SW480 (cell line): ENCODE measurements at places on chromosomes 12 and 14.

GRCh38 chr14:83047059-83047830 is 1513.6 kb upstream of the SEL1L start:
- DNase-seq, result no peak

DNA sequence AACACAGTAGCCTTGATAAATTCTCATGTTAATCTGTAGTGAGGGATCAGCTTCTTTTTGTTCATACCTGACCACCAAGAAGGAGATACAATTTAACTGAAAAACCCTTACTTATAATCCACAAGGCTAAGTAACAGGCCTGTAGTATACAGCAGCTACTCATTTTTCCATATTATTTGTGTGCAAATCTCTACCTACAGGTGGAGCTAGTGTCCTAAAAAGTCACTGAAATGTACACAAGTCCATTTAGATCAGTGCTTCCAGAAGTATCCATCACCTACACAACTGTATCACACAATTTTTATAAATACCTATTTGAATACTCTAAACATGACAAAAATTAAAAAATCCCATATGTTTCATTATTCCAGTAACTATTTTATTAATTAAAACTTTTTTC is 173.2 kb downstream of the SLC35F4 start:
- peak; percentile 26 for DNase-seq

GRCh38 chr14:59187802-59188460 is 536 bp upstream of the DAAM1 start:
- peak; percentile 64 for DNase-seq

DNA sequence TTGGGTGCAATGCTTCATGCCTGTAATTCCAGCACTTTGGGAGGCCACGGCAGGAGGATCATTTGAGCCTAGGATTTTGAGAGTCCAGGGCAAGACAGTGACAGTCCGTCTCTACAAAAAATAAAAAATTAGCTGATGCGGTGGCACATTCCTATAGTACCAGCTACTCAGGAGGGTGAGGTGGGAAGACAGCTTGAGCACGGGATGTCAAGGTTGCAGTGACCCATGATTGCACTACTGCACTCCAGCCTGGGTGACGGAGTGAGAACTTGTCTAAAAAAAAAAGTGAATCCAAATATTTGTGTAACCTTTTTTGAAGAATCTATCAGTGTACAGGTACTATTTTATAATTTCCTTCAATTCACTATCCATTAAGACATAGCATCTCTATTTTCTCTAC is 112.5 kb downstream of the DENND5B start:
- DNase-seq, result no peak

- DNase-seq, result no peak
Measured at GRCh38 chr14:57244106-57244505, 24.6 kb downstream of the EXOC5 start.

DNA sequence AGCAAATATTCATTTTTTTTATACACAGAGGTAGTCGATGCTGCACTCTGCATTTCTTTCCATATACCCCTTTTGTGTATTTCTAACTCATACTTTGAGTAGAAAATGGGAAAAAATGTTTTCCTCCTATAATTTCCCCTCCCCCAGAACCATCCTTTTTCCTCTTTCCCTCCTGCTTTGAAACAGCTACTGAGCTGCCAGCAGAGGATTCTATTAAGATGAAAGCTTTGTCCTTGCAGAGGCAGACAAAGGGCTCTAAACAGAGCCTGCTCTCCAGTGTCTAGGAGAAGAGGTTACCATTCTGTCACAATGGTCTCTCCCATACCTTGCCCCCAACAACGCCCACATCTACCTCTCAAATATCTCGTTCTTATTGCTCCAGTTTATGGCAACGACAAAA is 74.6 kb upstream of the OSBPL8 start:
- no peak for DNase-seq

DNA sequence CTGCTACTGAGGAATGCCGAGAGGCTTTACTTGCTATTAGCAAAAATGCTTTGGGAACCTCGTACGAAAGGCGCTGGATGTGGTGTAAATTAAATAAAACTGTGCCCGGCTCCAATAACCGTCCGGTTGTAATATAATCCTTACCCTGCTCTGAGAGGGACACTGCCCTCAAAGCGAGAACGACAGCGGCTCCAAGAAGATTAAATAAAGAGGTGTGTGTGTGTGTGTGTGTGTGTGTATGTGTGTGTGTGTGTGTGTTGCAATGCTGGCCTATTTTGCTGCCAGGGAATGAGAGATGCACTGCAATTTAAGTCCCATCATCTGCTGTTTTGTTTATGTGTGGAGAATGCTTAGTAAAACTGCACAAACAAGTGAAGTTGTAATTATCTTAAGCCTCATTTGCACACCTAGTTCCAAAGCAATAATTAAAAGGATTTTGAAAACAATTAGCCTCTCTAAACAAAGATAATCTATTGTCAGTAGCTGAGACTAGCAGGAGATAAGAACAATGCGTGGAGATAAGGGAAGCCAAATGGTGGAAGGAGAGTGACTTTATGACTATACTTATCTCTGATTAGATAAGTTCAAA is 1.2 kb upstream of the SIX1 start:
- DNase-seq, result peak; percentile 51

- DNase-seq, result no peak
Measured at GRCh38 chr14:90424075-90424474, 27.2 kb downstream of the CALM1 start.

- peak; percentile 56 for DNase-seq
Measured at GRCh38 chr12:108833355-108833733, 24.0 kb downstream of the SSH1 start.

- no peak for DNase-seq
Measured at GRCh38 chr12:8556531-8557097, 15.9 kb upstream of the CLEC4E start.

- no peak for DNase-seq
Measured at GRCh38 chr12:25993901-25994651, 35.6 kb downstream of the RASSF8 start.

DNA sequence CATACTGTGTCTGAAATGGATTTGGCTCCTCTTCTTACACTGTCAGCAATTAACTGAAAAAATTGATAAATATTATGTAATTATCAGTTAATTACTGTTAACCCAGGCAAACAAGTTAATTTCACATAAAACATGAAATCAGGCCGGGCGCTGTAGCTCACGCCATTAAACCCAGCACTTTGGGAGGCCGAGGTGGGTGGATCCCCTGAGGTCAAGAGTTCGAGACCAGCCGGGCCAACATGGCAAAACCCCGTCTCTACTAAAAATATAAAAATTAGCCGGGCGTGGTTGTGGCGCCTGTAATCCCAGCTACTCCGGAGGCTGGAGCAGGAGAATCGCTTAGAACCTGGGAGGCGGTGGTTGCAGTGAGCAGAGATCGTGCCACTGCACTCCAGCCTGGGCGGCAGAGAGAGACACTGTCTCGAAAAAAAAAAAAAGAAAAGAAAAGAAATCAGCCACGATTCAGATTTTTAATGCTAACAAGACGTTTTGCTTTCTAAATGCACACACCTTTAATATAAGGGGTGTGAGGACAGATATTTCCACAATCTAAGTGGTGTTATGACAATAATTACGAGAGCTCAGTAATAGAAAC is 473 bp upstream of the TMEM19 start:
- no peak for DNase-seq

GRCh38 chr14:29271669-29272068 is 505.1 kb downstream of the FOXG1 start:
- DNase-seq, result no peak

DNA sequence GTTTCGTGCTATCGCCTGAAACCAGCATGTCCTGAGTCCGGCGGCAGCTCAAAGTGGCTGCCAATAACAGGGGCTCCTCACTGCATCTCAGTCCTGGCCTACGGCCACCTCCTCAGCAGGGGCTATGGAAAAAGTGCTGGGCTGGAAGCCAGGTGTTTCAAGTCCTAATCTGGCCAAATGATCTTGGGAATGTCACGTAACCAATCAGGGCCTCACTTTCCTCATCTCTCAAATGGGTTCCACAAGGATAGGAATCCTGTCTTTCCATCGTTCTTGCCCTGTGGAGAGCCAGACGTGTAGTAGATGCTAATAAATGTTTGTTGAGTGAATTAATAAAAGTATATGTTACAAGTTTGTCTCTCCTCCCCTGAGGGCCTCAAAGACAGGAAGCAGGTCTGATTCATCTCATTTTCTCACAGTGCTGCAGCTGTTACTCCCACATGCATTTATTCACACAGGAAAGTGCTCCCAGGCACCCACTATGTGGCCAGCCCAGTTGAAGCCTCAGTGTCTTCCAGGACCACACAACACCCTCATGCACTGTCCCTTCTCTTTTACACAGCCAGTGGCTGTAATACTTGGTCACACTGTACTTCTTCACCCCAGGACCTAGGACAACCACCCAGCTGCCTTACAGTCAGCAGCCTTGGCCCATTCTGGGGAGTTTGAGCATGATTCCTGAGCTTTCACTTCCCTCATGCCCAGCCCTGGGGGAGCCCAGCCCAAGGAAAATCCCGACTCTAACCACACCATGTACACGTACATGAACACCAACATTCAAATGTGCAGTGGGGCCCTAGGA is 5.0 kb downstream of the CMKLR1 start:
- DNase-seq, result no peak

DNA sequence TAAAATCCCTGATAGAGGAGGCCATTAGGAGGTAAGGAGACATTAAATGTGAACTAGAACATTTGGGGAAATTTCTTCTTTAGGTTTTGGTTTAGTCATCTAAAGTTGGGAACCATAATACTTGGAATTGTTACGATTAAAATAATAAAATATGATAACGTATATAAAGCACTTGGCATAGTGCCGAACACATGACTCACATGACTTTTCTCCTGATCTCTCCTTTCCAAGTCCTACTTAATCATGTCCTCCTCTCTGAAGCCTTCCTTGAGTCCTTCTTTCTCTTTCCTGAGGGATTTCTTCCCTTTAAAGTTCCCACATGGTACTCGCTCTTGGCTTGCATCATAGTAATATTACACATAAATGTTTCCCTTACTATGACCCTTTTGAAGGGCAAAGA is 20.0 kb downstream of the BEST3 start:
- DNase-seq, result no peak

GRCh38 chr14:50756300-50756699 is 74.7 kb downstream of the NIN start:
- no peak for DNase-seq

- no peak for DNase-seq
Measured at GRCh38 chr12:72610342-72610741, 338.2 kb downstream of the TRHDE start.

GRCh38 chr12:98007963-98008362 is 507.4 kb upstream of the TMPO start:
- no peak for DNase-seq

- DNase-seq, result no peak
Measured at GRCh38 chr14:75685910-75686309, 24.9 kb downstream of the TTLL5 start.

DNA sequence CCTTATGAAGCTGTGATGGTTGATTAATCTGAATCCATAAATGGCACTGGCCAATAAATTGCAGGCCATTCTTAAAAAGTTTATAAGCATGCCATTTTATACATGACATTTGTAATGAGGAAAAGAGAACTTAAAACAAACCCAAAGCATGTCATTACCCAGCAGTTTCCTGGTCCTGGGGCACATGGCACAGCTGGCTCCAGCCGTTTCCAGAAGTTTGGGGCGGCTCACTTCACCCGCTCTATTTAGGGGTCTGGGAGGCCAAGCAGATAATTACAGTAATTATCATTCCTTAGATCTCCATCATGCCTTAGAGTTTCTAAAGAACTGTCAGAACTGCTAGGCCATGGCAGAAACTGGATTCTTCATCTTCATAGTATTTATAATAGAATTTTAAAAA is 6.4 kb downstream of the ADGRD1 start:
- no peak for DNase-seq

DNA sequence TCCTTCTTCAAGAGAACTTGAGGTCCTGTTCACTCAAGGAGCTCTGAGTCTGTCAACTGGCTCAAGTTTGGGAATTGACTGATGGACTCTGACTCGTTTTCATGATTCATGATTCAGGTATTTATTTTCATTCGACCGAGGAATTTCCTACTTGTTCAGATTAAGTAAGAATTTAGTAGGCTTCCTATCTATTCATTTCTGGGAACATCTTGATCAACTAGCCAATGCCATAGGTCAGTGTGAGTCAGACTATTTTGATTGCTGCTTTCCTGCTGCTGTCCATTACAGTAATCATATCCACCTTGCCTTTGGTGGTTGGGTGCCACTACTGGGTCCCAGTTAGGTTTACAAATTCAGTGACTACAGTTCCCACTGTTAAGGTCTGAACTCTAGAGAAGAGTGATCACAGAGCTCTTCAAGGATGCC is 6.1 kb downstream of the FAM186A start:
- DNase-seq, result peak; percentile 72

DNA sequence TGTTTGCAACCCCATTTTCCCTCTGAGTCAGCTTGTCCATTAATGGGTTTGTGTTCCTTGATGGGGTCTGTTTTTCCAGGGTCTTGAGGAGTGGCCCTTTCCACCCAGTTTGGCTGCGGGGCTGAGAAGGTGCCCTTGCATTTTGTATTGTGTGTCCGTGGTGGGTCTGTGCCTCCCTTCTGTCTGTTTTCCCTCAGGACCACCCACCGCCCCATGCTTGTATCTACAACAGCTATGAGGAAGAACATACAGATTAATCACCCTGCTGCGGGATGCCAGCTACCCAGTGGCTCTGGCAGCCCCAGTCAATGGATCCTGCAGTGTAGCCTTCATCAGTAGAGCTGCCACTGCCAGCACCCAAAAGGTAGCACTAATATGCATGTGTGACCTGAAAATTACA is 235.7 kb downstream of the CACNA1C start:
- DNase-seq, result no peak

GRCh38 chr12:80708975-80709328 is 1.5 kb downstream of the MYF6 start:
- DNase-seq, result no peak

GRCh38 chr12:66003951-66004350 is 126.6 kb downstream of the LLPH start:
- no peak for DNase-seq

DNA sequence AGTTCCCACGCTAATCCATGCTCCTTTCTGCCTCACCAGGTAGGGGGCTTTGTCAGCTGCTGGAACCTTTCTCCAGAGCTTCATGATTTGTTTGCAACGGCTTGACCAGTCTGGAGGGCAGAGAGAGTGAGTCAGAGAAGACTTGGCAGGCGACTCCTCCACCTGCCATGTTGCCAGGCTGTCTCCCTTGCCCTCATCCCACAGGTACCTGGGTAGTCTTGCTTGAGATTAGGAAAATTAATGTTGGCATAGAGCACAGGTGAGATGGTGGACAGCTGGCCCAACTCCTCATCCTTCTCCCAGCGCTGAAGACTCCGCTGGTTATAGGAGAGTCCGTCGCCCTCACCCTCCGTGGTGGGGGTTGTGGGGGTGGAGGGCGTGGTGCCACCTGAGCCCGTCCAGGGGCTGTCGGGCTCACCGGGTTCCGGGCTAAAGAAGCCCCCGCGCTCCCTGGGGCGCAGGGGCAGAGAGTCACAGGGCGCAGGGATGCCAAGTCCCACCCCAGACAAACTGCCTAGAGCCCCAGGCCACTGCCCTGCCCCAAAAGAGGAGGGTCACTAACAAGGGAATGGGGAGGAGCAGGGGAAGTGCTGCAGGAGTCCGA is 18.6 kb downstream of the KMT2D start:
- DNase-seq, result no peak

- DNase-seq, result no peak
Measured at GRCh38 chr12:111362687-111363475, 6.0 kb downstream of the PHETA1 start.

- peak; percentile 75 for DNase-seq
Measured at GRCh38 chr14:64303471-64303917, 9.3 kb upstream of the ESR2 start.

- DNase-seq, result no peak
Measured at GRCh38 chr12:105444653-105445102, 114.2 kb downstream of the C12orf75 start.

GRCh38 chr12:112219195-112219594 is 93.8 kb downstream of the TRAFD1 start:
- DNase-seq, result no peak

GRCh38 chr12:6765634-6766581 is at the start of gene PTMS:
Gene PTMS, plus strand, starts transcription at chr12:6766363. Its CDS starts 343 bp downstream, at chr12:6766706.
- peak; percentile 99 for DNase-seq
